SIG-M5 (cell line): ENCODE measurements at places on chromosomes 5 and 9.

- no peak for DNase-seq
Observed at GRCh38 chr5:161302559-161302958, 244.0 kb downstream of the GABRB2 start.

- DNase-seq, result no peak
Observed at GRCh38 chr5:2658881-2659470, 92.5 kb downstream of the IRX2 start.

- DNase-seq, result no peak
Observed at GRCh38 chr5:10724781-10725507, 36.1 kb downstream of the DAP start.

DNA sequence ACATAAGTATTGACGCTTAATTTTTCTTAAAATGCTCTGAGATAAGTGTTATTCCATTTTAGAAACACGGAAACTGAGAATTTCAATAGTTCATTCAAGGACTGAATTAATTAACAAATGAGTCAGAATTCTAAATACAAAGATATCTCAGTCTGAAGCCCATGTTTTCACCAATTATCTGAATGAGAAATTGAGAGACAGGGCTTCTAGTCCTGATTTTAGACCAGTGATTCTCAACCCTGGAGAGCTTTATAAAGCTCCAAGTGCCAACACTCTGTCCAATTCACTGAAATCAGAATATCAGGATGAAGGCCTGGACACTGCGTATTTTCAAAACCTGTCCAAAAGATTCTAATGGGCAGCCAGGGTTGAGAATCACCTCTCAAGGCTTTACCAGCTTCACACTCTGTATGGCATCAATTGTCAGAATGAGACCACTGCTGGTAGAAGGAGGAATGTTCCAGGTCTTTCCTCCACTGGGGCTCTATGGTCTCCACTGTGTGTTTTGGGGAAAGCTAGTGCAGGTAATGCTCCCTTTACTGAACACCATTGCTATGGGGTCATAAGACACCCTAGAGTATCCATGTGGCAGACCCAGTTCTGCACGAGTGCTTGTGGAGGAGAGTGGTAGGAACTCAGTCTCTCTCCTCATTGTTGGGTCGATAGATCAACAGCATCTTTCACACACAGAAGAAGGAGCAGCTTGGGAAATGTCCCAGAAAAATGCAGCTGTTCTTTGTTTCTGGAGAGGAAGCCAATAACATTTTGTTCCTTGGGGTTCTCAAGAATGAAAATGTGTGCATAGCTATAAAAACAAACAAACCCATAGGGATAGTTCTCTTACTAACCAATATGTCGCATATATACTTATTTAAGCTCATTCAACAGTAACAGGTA, 99.7 kb upstream of the OSMR start:
- no peak for DNase-seq

- DNase-seq, result no peak
Observed at GRCh38 chr5:13957032-13957645, 12.7 kb upstream of the DNAH5 start.

- DNase-seq, result no peak
Observed at GRCh38 chr5:52831786-52832511, 44.2 kb downstream of the ITGA1 start.

DNA sequence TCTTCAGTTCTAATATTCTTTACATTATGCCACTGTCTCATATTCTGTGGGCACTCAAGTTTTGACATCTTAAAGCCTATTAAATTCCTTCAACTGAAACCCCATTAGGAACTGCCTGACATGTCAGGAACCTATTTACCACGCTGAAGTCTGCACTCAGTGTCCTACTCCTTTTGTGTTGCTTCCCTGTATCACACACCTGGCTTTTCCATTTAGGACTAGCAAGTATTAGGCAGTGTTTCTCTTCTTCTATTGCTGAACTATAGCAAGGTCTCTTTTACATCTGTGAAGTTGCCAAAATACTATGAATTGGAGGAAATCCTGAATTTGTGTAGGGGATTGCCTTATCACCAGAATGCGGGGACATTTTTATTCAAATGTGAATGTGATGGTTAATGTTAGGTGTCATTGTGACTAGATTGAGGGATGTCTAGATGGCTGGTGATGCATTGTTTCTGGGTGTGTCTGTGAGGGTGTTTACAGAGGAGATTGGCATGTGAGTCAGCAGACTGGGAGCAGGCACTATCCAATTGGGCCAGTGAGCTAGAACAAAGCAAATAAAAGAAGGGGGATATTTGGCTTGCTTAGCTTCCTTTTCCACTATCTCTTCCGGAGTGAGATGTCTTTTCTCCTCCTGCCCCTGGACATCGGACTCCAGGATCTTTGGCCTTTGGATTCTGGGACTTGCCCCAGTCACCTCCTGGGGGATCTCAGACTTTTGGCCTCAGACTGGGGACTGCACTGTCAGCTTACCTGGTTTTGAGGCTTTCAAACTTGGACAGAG, 21.2 kb upstream of the VCAN start:
- no peak for DNase-seq

GRCh38 chr9:131037335-131038255, 28.6 kb downstream of the LAMC3 start:
- no peak for DNase-seq

DNA sequence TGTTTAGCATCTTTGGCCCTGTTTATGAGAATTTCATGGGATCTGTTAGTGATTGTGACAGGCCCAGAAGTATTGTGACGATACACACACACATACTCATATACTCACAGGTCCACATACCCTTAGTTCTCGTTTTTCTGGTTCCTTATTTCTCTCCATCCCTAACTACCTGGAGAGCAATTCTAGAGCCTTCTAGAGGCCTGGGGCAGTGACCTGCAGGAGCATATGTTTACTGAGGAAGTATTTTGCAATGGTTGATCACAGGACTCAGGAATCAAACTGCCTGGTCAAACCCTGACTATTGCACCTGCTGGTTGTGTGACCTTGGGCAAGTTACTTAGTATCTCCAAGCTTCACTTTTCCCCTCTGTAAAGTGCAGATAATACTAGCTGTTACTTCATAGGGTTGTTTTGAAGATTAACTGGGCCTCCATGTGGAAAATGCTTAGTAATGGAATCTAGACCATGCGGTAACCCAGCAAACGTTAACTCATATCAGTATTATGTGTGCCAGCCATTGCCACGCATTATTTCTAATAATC, 8.7 kb downstream of the PAPPA start:
- DNase-seq, result no peak

GRCh38 chr5:54959673-54960418, 25.5 kb downstream of the ESM1 start:
- DNase-seq, result no peak

GRCh38 chr5:172868436-172868923, 34.4 kb downstream of the ERGIC1 start:
- no peak for DNase-seq

- no peak for DNase-seq
Observed at GRCh38 chr5:113488645-113489184, 462 bp upstream of the MCC start.

GRCh38 chr9:115254287-115255180, 136.6 kb upstream of the TNC start:
- no peak for DNase-seq

GRCh38 chr9:6502399-6502798, 89.4 kb downstream of the UHRF2 start:
- no peak for DNase-seq

- DNase-seq, result no peak
Observed at GRCh38 chr5:138240650-138241385, 27.7 kb upstream of the CDC23 start.
